ENCODE measurements at places on chromosomes 4 and X. TPM values are rescaled to one million over a fixed set of nuclear protein-coding genes. Genes with fewer than 3 reads are reported as not detected.

DNA sequence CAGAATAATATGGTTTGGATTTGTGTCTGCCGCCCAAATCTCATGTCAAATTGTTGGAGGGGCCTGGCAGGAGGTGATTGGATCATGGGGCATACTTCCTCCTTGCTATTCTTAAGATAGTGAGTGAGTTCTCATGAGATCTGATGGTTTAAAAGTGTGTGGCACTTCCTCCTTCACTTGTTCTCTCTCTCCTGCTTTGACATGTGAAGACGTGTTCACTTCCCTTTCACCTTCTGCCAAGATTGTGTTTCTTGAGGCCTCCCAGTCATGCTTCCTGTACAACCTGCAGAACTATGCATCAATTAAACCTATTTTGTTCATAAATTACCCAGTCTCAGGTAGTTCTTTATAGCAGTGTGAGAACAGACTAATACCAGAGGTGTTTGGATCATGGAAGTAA, 325.7 kb upstream of the GIMD1 start:
- no peak for DNase-seq

DNA sequence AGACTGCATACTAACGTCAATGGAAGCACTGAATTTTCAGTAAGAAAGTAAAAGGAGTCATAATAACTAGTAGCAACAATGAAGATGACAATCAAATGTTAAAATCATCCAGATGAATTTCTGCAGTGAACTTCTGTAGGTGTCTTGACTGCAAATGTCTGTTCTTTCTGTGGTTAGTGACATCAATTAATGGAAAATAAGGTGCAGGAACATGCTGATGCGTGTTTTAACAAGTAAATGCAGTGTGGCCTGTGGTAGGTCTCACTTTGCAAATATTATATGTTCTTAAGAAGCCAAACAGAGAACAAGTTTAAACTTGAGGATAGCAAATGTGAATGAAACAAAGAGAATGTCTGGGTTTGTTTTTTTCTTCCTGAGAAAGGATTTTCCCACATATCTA, 2.6 kb upstream of the DTHD1 start:
- no peak for DNase-seq

DNA sequence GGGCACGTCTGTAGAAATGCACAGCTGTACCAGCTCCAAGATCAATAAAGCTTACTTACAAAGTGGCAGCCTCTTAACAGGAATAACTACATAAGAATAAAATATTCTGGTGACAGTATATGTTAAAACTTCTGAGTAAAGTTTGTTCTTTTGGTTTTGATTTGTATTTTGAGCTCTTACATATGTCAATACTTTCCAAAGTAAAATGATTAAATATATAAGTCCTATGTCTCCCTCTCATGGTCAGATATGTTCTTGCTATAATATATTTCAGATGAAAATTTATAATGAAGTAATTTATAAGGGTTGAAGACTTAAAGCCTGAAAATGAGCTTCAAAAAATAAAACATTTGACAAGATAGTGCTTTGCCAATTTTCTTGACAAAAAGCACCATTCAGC, 254.4 kb downstream of the NPFFR2 start:
- DNase-seq = peak; percentile 32

DNA sequence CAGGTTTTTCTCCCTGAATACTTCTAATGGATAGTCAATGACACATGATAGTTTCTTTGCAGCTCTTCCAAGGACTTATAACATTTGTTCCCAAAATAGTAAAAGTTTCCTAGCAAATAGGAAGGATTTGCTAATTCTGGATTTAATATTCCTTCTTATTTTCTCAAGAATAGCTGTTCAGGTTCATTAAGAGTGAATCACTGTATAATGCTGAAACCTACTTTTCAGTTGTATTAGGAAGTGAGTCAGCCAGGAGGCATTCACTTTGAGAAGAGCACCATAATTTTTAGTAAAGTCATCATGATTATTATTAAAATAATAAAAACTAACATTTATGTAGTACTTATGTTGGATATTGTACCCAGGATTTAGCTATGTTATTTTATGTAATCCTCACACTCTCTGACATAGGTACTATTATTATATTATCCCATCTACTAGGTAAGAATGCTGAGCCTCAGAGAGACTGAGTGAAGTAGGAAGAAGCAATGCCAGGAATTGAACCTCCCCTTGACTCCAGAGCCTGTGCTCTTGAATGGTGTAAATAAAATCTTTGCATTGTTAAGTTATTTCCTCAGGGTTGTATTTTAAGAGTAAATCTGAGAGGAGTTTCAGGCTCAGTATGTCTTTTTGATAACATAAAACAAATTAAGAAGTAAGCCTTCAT, 114.8 kb downstream of the REELD1 start:
- peak; percentile 68 for DNase-seq

KLB gene
- not detected for total RNA-seq

DNA sequence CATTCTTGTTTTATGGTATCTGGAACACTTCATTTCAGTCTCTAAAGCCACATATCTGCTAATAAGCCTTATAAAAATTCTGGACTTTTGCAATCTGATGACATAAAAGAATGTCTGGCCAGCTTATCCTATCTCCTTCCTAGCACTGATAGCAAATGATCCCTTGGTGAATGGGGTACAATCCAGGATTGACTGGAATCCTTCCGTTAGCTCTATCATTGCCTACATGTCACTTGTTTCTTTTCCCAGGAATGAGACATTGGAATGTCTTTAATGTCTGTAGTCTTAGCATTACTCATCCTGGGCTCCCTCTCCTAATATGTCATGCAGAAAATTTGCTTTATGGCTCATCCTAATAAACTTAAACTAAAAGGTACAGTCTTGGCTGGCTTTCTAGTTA, 14.8 kb upstream of the PABPC4L start:
- DNase-seq = no peak

DNA sequence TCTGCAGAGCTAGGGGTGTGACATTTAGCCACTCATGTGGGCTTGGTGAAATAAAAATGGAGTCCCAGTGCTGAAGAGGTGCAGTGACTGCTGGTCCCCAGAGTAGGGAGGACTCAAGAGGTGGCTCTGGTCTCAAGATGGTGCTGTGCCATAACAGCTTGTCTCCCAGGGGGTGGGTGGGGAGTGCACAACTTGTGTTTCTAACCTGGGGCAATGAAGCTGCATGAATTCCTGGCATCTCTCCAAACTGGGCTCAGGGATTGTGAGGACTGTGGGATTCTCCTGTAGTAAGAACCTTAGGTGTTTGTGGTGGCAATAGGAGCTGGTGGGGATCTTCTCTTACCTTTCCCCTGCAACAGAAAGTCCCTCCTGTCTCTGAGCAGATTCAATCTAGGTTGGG, 278.9 kb upstream of the SFRP2 start:
- DNase-seq = no peak

RXFP1 gene
- total RNA-seq = not detected

RBM47 gene
- 0.28 TPM for total RNA-seq

EMD gene
- 84.7 TPM for total RNA-seq

DNA sequence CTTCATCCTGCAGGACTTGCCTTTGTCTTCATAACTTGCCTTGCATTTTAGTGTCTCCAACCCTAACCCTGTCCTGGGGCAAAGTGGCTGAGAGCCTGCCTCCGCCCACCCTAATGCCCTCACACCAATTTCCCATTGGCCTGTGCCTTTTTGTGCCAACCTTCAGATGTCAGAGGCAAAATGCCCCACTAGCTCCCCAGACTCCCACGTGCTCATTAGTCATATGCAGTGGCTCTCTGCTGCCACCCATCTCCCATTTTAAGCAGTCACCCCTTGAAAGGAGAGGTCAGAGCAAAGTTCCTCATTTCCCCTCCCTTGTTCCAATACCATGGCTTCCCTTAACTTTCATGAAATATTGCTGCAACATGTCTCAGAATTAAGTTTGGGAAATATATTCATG, 74.8 kb upstream of the PASD1 start:
- DNase-seq = peak; percentile 27

DNA sequence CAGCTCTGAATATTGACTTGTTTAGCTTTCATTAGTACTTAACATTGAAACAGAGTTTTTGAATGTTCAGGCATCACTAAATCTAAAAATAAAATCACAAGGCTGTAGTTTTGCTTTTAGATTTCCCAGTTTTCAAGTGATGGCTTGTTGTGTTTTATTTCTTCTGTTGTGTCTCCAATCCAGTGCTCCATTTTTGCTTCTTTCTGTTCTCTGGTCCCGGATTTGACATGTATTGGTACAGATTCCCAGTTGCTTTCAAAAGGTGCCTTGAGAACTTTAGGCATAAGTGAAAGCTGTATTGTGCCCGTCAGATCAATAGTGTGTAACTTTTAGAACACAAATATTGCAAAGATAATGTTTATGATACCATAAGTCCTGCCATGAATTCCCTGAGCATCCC, 53.2 kb downstream of the ARHGAP10 start:
- DNase-seq = no peak

- DNase-seq = no peak
Measured at GRCh38 chr4:167221084-167221483, 13.2 kb downstream of the SPOCK3 start.

DNA sequence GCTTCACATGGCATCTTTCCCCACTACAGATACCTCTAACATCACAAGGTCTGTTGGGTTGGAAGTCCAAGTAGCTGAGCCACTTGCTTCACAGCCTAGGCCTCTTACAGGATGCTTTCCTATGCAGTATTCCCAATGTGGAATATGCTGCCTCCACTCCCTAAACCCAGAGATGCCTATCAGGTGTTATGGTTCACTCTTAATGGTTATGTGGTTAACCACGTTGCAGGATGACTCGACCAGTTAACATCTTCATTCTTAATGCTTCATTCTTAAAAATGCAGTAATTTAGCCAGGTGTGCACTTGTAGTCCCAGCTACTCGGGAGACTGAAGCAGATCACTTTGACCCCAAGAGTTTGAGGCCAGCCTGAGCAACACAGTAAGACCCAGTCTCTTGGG, 24.2 kb downstream of the HAUS3 start:
- no peak for DNase-seq

DNA sequence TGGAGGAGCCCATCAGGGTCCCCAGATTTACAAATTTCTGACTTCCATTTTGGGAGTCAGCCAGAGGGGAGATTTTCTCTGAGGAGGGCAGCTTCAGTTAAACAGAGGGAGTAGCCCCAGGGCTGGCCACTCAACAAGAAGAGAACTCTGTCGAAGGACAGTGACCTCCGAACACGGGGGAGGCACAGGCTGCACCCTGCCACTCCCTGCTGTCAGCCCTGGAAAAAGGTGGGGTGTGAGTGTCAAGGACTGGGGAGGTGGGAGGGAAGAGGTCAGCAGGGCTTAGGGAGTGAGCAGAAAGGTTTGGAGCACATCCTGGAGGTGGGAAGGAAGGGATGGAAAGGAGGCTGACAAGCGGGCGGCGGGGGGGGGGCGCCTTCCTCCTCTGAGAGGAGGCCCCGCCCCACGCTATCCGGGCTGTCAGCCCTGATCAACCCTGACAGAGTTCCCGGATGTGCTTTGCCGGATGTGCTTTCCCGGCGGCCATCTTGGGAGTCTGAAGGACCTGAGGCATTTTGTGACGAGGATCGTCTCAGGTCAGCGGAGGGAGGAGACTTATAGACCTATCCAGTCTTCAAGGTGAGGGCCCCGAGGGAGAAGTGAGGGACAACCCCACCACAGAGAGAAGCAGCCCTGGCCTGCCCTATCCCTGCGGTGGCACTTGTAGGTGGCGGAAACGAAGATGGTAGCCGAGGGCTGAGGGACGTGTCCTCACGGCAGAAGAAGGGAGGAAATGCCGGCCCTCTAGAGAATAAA, at the start of gene MAGEC1:
TSS of gene MAGEC1 (plus strand) at position 495 of the 756 bp plus-strand sequence. CDS start 1,179 bp downstream, outside the sequence.
- DNase-seq = no peak

- no peak for DNase-seq
Measured at GRCh38 chrX:129777218-129778030, 2.3 kb upstream of the SASH3 start.

AMBN gene
- 3.8 TPM for total RNA-seq

KLF8 gene
- not detected for total RNA-seq

MAOB gene
- total RNA-seq = not detected

IL13RA2 gene
- not detected for total RNA-seq

TLR10 gene
- total RNA-seq = not detected
